Stimulated activated CD4-positive, alpha-beta T cell treated with anti-CD3 and anti-CD28 coated beads, Interleukin-4, amount 100 ng/mL, for 48 hours (primary cell): ENCODE measurements at places on chromosomes 12 and 14.

- DNase-seq, result no peak
These were observed at the start of gene PROX2 for GRCh38 chr14:74875941-74876913. Gene PROX2, minus strand, starts transcription at chr14:74876145. Its CDS starts 12,311 bp downstream, at chr14:74863834.

GRCh38 chr12:4586500-4586899 lies 24.5 kb downstream of the DYRK4 start:
- DNase-seq, result no peak

DNA sequence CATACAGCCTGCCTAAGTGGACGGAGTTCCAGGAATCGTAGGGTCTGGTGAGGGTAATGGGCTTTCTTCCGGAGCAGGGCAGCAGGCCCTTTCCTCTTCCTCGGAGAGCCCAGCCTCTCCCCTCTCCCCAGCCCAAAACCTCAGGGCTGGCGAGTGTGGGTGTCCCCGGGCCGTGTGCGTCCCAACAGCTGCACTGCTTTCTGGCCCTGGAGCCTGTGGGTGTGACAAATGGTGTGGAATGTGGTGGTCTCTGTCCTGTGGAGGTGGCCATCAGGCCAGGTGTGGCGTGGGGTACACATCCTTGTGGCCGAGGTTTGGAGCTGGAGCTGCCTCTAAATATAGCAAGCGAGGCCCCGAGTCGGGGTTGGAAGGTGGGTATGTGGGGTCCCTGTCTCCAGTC lies 8.5 kb downstream of the ORAI1 start:
- no peak for DNase-seq

DNA sequence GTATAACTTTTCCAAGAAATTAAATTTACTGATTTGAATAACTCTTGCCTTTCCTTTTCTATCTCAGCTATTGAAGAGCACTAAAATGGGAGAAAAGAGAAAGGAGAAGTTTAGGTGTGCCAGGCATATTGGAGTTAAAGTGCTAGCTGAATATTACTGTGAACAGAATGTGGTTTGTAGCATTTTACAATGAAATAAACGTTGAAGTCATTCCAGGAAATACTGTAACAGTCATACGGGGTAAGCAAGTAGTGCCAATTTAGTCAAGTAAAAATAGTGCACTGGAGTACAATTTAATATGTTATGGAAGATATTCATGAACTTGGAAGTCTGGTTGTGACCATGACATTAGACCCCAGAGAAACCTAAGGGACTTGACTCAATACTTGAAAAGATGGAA lies 62.1 kb downstream of the E2F7 start:
- DNase-seq, result no peak

DNA sequence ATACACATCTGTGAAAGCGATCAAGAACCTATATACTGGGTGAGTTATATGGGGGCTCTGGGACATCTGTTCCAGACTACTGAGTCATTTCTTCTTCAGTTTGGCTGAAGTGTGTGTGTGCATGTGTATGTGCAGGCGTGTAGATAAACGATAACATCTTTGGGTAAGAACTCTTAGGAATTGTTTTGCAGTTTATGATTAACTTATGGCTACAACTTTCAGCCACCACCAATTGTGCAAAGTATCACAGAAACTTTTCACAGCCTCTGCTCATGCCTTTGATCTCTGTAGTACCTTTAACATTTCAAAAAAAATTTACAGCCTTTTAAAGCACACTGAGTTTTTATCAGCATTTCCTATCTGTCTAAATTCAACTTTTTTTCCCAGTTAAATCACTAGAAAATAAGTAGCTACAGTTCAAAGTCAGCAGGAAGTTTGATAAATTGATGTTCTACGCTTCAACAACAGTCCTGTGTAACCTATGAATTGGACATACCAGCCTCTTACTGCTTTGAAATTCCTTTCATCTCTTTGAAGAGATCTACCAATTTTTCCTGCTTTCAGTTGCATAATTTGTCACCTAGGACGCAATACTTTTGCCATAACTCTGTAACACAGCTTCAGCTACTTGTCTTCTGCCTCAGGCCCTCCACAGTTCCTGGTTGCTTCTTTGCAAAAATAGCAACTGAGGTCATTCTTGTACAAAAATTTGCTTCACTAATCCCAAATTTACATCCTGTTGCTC lies 43.0 kb downstream of the PPM1H start:
- DNase-seq, result no peak

GRCh38 chr12:39574785-39575497 lies 44.7 kb downstream of the ABCD2 start:
- DNase-seq, result no peak

GRCh38 chr12:30826276-30826675 lies 71.5 kb upstream of the CAPRIN2 start:
- DNase-seq, result no peak

DNA sequence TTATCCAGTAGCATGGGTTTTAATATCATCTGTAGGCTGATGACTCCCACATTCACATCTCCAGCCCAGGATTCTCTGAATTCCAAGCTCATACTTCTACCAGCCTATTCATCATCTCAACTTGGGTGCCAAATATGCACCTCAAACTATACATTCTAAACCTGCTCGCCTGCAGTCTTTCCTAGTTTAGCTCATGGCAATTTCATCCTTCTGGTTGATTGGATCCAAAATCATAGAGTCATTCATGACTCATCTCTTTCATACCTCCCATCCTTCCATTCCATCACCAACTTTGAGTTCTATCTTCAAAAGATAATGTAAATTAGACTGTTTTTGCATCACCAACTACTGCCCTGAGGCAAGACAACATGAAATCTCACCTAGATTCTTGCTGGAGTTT lies 99.7 kb upstream of the EGLN3 start:
- DNase-seq, result no peak

DNA sequence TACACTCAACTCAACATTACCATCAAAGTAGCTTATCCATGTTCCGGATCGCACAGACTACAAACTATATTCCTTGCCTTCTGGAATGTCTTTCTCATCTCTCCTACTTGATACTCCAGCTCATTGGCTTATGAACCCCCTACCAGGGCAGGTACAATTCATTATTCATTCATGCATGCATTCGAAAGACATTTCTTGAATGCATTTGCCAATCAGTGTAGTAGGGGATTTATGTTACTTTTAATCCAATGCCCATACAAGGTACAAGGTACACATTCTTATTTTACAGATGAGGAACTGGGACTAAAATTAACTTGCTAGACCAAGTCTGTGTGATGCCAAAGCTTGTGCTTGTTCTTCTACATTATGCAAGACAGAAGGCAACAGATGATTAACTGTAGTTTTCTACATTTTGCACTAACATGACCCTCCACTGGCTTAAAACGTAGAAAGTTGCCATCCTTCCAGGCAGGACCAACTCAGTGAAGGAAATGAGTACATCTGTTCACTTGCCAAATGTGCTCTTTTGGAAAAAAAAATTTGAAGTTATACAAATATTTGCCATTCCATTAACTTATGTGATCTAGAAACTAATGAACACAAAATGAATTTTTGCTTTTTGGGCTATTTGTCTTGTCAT lies 53.8 kb upstream of the KCNJ8 start:
- no peak for DNase-seq

DNA sequence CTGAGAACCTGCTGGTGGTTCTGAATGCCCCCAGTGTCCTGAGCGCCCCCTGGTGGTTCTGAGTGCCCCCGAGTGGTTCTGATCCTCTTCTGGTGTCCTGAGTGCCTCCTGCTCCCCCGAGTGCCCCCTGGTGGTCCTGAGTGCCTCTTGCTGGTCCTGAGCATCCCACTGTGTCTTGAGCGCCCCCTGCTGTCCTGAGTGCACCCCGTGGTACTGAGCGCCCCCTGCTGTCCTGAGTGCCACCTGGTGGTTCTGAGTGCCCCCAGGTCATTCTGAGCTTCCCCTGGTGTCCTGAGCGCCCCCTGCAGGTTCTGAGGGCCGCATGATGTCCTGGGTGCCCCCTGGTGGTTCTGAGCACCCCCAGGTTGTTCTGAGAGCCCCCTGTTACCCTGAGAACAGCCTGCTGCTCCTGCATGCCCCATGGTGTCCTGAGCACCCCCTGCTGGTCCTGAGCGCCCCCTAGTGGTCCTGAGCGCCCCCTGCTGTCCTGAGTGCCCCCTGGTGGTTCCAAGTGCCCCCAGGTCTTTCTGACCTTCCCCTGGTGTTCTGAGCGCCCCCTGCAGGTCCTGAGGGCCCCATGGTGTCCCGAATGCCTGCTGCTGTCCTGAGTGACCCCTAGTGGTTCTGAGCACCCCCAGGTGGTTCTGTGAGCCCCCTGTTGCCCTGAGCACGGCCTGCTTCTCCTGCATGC lies 1165.4 kb downstream of the TMEM121 start:
- peak; percentile 96 for DNase-seq

DNA sequence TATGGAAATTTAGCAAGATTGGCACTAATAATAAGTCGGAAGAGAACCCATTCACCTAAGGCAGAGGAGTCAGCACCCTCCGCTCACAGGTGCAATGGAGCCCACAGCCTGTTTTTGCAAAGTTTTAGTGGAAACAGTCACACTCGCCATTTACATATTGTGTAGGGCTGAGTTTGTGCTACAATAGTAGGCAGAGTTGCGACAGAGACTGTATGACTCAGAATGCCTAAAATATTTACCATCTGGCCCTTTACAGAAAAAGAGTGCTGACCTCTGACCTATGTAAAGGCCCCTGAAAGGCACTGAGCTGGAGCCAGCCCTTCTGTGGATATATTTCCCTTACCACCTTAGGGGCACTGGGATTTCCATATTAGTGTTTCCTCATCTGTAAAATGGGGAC lies 79.0 kb downstream of the PRIMA1 start:
- DNase-seq, result no peak

DNA sequence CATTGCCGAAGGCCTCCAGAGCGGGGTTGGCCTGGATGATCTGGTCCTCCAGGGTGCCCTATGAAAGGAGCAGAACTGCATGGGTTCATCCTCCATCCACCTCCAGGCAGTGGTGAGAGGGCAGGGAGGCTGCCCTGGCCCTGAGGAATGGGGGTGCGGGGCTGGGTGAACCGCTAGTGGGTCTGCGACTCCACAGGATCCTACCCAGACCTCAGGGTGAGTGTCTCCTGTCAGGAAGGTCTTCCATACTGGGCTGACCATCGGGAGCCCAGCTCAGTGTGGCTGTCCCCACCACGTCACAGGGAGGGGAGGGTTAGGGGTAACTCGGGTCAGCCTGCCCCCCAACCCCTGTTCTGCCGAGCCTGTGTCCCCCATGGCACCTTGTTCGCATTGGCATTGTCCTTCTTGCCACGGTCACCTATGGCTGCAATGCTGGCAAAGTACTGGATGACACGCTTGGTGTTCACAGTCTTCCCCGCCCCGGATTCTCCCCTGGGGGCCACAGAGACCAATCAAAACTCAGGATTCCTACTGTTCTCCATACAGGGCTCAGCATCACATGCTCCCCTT lies 3.7 kb downstream of the MYH6 start:
- DNase-seq, result no peak

DNA sequence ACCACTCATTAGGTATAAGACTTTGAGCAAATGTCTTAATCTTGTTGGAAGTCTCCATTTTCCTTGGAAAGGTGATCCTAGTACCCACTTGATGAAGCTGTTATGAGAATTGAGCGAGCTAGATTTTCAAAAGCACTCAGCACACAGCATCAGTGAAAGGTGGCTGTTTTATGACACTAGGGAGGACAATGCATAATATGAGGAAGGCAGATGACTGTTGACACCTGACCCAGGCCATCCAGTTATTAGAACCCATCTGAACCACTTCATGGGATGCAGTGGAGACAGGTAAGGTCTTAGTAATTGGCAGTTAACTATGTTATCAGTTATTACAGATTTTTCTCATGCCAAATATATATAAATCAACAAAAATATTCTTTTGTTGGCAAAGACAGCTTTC lies 369.9 kb upstream of the PDE3A start:
- no peak for DNase-seq

GRCh38 chr14:102055181-102055901 lies 31.5 kb downstream of the HSP90AA1 start:
- no peak for DNase-seq

DNA sequence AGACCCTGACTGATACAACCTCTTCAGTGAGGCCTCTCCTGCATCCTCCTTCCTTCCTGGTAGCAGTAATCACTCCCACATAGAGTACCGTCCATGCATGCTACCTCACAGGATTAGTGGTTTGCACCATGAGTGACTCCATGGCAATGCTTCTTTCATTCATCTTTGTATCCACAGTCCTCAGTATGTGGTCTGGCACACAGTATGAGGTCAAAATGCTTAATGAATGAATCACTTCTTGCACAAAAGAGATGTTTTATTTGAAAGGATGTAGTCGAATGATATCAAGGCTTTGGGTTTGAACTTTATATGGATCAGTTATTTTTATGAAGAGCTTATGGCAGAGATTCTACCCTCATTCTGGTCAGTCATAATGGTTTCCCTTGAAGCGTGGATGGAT lies 42.2 kb downstream of the KCNA5 start:
- DNase-seq, result no peak

- no peak for DNase-seq
These were observed 150.1 kb upstream of the FSCB start for GRCh38 chr14:44657203-44657602.

GRCh38 chr14:30876692-30877091 lies 2.3 kb downstream of the COCH start:
- no peak for DNase-seq

DNA sequence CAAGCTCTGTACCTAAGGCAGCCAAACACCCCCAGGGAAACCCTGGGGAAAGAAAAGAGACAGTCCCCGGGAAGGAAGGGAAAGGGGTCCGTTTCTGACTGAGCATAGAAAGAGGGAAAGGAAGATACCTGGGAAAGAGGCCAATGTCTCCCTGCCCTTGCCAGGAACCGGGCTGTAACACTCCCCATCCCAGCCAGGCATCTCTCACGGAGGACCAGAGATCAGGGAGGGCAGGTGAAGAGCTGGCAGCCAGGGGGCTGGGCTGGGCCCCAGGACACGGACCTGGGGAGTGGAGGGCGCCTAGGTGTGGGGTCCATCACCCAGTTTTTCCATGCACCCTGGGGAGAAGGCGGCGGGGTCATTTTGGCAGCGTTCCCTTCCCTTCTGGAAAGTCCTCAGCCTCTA lies 18.9 kb upstream of the PLEKHH1 start:
- DNase-seq, result no peak
